ENCODE measurements at places on chromosomes 13 and 19.
A peak's percentile ranks its signal among the peaks of the same experiment; 100 is the strongest.

DNA sequence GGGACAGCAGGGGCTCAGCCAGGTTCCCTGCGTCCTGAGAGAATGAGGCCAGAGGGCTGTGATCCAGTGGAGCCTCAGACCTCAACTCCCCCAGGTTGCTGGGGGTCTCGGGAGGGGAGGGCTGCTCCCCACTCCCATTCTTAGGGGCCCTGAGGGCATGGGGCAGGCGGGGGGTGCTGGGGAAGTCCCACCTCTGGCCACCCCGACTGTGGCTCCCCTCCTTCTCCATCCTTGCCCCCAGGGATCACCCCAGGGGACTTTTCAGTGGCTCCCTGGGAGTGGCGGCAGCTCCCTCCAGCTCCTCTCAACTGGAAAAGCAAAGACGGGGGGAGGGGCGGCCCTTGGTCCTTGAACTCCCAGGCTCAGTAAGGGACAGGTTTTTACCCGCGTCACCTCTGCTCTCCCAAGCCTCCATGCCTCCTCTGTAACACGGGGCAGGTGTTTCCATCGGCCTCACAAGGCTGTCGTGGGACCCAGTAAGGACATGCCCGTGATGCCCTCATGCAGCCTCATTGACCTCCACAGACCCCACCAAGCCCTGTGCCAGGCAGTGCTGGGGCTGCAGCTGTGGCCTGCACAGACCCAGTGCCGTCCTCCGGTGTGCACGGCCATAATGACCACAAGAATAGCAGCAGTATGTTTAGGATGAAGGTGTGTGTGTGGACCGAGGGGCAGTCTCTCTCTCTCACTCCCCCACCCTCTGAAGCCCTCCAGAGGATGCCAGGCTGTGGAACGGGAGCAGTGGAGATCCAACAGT lies 11.6 kb upstream of the TOMM40 start:
- DNase-seq: no peak

- DNase-seq: no peak
Observed at GRCh38 chr13:106286811-106287210, 248.7 kb downstream of the EFNB2 start.

GRCh38 chr19:3062165-3063105 lies at the start of gene TLE5:
Gene TLE5, minus strand, starts transcription at chr19:3062495. Its CDS starts 295 bp downstream, at chr19:3062200.
- peak; percentile 58 for DNase-seq

GRCh38 chr13:110706570-110707372 lies 855 bp upstream of the CARS2 start:
- no peak for DNase-seq

DNA sequence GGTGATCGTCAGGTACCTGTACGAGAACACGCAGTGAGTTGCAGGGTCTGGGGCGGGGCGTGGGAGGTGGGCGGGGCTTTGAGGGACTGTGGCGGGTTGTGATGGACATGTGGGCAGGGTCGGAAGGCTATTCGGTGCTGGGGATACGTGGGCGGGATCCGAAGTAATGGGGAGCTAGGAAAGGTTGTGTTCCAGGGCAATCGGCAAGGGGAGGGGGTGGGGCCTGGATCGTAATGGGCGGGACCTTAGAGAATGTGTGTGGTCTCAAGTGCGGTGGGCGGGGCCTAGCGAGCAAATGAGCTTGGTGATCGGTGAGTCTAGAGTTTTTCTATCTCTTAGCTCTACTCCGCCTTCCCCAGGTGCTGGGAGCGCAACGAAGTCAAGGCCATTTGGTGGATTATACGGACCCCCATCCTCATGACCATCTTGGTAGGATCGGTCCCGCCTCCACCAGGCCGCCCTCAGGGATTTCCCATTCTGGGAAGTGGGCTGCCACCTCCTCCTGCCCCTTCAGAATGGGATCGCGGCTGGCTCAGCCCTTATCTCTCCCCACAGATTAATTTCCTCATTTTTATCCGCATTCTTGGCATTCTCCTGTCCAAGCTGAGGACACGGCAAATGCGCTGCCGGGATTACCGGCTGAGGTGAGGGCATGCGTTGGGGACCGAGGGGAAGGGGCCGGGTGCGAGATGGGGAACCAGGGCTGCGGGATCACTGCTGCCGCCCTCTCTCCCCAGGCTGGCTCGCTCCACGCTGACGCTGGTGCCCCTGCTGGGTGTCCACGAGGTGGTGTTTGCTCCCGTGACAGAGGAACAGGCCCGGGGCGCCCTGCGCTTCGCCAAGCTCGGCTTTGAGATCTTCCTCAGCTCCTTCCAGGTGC lies 9.6 kb downstream of the GIPR start:
- peak; percentile 41 for DNase-seq

- no peak for DNase-seq
Observed at GRCh38 chr13:114017028-114017630, 43.3 kb upstream of the C13orf46 start.

DNA sequence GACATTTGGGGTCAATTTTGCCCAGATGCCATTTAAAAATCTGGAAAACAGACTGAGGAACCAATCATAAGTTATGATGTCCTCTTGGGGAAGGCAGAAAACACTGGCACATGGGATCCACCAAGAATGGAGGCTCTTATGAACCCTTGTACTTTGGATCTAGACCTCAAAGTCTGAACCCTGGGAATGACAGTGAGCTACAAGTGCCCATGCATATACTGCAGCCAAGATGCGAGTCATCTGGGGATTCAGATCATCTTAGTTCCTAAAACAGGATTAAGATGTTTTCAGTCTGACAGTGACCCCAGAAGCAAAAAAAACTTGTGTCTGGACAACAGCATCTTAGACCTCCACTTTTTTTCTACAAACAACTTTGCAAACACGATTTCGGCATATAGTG lies 100.2 kb upstream of the SIAH3 start:
- DNase-seq: peak; percentile 53

GRCh38 chr19:40555978-40556689 lies 20.5 kb upstream of the SHKBP1 start:
- no peak for DNase-seq

DNA sequence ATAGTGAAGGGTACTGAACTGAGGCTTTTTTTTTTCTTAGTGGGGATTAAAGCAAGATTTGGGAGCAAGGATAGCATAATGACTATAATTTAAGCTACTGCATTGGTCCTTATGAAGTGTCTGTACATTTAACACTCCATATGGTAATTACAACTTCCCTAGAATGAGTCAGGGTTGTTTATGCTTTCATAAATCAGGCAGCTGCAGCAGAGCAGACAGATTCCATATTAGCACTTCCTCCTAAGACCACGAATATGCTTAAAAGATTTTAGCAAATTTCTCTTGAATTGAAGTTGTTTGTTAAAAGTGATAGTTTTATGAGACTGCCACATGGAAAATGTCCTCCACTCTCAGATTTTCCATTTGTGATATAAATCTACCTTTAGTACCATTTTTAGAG lies 401.1 kb upstream of the SPRY2 start:
- no peak for DNase-seq

DNA sequence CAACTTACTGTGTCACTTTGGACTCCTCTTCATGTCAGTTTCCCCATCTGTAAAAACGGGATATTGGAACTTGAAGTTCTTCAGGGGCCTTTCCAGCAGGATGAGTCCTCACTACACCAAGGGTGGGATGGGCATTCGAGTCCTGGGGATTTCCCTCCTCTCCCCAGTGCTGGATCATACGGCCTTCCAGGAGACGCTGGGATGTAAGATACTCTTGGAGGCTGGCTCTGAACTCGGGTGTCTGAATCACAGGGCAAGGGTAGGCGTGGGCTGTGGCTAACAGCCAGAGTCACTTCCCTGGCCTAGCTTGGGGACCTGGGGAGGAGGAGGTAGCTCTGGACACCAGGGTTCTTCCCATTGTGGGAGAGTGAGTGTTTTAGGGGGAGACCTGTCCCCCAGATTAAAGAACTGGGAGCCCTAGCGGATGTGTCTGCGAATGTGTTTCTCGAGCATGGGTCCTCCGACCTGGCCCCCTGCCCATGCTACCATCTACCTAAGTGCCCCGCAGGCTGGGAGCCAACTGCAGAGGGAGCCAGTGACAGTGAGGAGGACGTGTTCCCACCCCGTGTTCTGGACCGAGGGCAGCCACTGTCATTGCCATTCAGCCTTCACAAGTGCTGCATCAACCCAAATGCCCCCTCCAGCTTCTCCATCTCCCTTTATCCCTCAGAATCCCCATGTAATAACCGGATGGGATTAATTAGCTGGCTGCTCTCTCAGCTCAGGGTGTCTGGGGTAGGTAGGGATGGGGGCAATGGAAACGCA lies 2.4 kb upstream of the CYTH2 start:
- DNase-seq: peak; percentile 36

GRCh38 chr19:41903193-41903953 lies 20.4 kb downstream of the ARHGEF1 start:
- DNase-seq: no peak

- no peak for DNase-seq
Observed at GRCh38 chr13:30401347-30401746, 20.9 kb upstream of the UBE2L5 start.

- no peak for DNase-seq
Observed at GRCh38 chr13:43537124-43537523, 249.6 kb downstream of the ENOX1 start.

GRCh38 chr19:19487950-19488874 lies 27.1 kb downstream of the TSSK6 start:
- DNase-seq: no peak

DNA sequence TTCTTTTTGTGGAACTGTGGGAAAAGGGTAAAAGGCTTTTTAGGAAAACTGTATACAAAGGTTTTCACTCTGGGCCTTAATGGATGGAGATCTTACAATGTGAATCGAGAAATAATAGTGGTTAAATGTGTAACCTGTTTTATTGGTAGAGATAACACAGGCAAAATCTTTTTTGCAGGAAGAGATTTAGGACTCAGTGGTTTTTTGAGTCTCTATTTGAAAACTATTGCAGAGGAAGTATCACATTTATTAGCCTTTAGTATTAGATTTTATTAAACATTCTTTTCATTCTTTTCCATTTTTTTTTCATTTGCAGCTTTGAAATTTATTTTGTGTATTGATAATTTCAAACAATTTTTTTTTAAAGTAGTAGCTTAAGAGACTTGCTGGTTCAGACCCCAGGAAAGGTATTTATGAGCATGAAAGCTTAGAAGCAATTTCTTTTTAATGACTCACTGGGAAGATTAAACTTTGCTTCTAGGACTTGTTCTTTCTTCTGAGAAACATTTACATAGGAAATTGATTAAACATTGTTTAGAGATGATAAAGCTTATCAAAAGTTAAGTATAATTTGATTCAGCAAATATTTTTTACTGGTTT lies 10.5 kb downstream of the KLF5 start:
- no peak for DNase-seq

GRCh38 chr13:25085125-25085742 lies 10.7 kb upstream of the PABPC3 start:
- peak; percentile 34 for DNase-seq

- DNase-seq: no peak
Observed at GRCh38 chr13:28640861-28641599, 17.9 kb upstream of the POMP start.

- DNase-seq: no peak
Observed at GRCh38 chr13:45817833-45818232, 33.7 kb downstream of the SIAH3 start.

DNA sequence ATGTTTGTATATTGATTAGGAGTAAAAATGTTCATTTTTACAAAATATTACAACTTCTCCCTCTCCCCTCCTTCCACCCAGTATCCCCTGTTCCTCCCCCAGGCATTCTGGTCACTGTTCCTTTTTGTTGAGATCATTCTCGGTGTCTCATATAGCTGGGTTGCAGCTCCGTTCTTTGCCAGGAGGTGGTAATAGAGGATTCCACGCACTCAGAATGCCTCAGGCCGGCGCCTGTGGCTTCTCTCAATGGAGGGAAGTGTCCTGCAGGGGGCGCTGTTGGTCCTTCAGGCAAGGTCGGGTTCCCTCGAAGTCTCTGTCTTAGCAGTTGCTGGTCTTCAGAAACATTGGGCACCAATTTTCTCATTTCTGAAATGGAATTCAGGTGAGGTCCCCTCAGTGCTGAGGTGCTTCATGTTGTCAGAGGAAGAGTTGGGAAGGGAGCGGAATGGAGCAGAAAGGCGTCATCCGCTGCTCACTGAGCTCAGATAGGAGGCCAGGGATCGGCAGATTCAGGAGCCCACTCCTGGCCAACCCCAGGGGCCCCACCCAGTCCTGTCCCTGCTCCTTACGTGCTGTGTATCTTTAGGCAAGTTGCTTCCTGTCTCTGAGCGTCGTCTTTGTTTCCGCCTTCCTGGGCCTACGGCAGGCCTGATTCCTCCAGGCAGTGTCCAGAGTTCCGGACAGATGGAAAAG lies 10.3 kb upstream of the GARIN5A start:
- peak; percentile 25 for DNase-seq

GRCh38 chr19:18539372-18539771 lies 4.0 kb downstream of the FKBP8 start:
- DNase-seq: no peak

DNA sequence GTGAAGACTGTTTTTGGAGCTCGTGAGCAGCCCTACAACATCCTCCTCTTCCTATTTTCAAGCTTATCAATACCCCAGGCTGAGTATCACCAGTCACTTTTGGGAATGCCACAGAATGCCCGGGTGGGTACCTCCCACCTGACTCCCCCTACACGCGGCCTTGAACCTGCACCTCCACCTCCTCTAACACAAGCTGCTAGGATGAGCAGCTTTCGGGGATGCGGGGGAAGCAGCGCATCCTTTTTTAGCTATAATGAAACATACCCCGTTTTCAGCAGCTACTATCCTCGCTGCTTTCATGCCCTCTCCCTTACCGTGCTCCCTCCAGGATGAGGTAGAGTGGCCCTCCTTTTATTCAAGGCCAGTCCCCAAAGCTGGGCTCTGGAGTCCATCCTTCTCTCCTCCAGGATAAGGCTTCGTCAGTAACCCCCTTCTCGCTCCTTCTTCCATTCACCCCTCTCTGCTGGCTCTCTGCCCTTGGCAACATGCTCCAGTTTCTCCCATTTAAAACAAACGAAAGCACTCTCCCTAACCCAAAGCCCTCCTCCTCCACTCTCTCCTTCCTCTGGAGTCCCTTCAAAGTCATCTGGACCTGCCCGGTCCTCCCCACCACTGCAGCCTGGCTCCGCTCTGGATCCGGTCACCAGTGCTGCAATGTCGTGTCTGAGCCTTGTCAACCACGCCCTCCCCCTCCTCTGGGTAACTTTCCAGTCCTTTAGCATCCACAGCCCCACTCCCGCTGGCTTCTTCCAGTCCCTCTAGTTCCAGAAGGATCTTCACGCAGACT lies 55.3 kb downstream of the STK24 start:
- no peak for DNase-seq

GRCh38 chr19:2487842-2488241 lies 11.9 kb downstream of the GADD45B start:
- DNase-seq: peak; percentile 41

- DNase-seq: peak; percentile 63
Observed at GRCh38 chr13:42876887-42877545, 95.6 kb downstream of the FAM216B start.

GRCh38 chr19:31991984-31992655 lies 353.3 kb upstream of the ZNF507 start:
- DNase-seq: no peak

- no peak for DNase-seq
Observed at GRCh38 chr19:10678813-10679212, 22.4 kb upstream of the QTRT1 start.

- no peak for DNase-seq
Observed at GRCh38 chr13:113902986-113903775, 39.3 kb upstream of the GAS6 start.
